Activated T-cell treated with anti-CD3 and anti-CD28 coated beads, Interleukin-2, amount 50 U/mL, for 48 hours (primary cell): ENCODE measurements at places on chromosomes 12 and 14.

DNA sequence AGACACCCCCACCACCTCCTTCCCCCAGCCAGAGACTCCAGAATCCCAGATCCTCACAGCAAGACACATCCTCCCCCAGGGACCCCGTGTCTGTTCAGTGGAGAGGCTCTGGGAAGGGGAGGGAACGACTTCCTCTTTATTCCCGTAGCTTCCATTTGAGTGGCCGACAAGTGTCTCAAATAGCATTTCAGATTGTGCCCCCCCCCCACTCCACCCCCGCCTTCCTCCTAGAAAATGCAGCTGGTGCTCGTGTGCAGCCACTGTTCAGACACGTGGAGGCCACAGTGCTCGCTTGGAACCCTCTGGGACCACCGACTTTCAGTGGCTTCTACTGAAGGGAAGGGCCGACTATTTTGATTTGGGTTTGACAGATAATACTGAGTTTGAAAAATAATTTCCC is 14.3 kb downstream of the PPP2R5C start:
- no peak for DNase-seq

GRCh38 chr12:113479590-113480335 is 8.1 kb upstream of the LHX5 start:
- DNase-seq = peak; percentile 59

DNA sequence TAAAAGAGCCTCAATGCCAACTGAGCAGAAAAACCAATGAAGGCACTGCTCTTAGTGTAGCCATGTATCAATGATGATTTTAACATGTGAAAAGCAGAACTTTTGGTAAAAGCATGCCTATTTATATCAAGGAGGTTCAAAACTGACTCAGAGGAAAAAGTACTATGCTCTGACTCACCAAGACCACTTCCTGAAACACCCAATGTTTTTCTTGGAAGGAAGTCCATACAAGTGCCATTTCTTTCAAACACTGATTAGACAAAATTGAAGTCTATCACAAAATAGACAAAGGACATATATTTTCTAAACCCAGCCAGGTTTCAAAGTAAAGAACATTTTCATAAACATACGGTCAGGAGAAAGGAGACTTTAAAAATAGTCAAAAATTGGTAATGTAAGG is 88.6 kb downstream of the EPS8 start:
- no peak for DNase-seq

DNA sequence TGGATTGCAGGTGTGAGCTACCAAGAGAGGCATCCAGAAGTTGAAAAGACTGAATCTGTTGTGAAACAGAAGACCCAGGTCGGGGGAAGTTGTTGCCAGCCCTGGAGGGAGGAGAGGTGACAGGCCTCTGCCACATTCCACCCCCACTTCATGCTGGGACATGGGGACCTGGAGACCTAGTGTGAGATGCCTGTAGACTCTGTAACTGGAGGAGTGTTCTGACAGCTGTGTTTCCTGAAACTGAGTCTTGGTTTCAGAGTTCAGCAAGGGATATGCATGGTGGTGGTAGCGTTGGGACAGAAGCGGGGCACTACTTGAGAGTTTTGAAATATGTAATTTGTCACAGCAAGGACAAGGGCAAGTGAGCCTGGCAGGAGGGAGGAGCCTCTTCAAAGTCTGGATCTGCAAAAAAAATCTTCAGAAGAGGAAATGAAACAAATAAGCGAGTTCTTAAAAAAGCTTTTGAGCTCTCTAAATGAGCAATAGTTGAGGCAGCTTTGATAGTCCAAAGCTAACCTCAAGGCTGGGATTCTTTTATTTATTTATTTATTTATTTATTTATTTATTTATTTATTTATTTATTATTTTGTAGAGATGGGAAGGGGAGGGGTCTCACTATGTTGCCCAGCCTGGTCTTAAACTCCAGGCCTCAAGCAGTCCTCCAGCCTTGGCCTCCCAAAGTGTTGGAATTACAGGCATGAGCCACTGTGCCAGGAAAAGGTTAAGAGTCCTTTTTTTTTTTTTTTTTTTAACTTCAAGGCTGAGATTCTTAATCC is 58.9 kb upstream of the EEA1 start:
- peak; percentile 69 for DNase-seq

DNA sequence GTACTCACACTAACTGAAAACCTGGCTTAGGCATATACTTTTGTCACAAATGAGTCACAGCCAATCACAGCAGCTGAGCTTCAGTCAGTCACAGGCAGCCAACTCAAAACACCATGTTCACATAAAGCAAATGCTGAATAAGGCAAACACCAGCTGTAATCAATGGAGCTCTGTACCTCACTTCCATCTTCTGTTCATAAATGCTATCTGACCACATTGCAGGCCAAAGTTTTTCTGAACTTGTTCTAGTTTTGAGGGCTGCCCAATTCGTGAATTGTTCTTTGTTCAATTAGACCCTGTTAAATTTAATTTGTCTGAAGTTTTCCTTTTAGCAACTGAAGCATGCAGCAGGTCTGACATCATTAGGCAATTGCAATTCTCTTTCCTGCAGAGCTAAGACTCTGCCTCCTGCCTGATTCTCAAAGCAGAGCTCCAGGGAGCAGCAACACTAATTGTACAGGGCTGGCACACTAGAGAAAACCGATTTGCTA is 129.9 kb downstream of the WIF1 start:
- no peak for DNase-seq

DNA sequence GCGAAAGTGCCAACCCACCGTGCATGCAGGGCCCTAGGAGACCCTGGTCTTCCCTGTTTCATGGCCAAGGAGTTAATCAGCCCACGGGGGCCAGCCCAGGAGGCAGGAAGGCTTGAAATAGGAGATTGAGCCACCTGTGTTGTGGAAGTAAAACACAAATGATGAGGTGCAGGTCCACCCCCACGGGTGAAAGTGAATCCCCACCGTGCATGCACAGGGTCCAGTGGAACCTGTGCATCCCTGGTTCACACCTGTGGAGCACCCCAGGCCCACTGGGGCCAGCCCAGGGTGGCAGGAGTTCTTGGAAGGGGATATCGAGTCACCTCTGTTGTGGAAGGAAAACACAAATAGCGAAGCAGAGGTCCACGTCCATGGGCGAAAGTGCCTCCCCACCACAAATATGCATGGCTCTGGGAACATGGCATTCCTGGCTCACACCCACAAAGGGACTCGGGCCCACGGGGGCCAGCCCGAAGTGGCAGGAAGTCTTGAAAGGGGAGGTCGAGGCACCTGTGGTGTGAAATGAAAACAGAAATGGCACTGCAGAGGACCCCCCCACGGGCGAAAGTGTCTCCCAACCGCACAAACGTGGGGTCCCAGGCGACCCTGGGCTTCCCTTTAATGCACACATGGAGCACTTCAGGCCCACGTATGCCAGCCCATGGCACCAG is 381.5 kb downstream of the ALG10 start:
- peak; percentile 3 for DNase-seq

DNA sequence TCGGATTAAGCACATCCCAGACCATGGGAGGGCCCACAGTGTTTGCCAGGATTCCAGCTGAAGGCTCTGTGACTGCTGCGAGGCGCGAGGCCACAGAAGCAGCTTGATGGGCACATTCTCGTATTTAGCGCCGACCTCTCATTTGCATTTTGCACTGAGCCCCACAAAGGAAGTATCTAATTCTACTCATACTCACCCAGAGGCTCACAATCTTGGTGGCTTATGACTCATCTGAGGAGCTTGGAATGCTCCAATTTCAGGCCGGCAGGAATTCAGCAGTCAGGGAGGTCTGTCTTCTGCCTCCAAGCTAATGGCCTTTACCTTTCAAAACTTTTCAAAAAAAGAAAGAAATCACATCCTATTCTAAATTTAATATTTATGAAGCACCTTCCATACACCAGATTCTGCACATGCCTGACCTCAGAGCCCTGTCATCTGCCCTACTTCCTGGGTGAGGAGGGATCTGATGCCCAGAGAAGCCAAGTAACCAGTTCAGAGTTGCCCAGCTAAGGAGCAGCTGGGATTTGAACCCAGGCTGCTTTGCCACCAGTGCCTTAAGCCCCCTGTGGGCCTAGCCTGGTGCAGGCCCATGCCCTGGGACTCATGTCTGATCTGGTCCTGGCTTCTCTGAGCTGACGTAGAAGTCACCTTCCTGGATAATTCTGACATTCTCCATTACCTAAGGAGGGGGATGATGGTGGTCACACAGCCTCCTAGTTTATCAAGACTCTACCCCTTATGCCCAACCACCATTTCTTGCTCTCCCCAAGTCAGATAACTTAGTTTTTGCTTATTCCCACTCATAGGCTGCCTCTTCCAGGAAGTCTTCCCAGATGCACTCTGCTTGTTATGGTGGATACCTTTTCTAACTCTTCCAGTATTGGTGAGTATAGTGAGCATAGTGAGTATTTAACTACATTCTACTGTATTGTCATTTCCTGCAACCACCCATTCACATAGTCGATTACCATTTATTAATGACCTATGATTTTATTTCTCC is 198.9 kb downstream of the RBM19 start:
- no peak for DNase-seq

GRCh38 chr12:64621257-64621942 is 11.1 kb downstream of the RASSF3 start:
- no peak for DNase-seq

DNA sequence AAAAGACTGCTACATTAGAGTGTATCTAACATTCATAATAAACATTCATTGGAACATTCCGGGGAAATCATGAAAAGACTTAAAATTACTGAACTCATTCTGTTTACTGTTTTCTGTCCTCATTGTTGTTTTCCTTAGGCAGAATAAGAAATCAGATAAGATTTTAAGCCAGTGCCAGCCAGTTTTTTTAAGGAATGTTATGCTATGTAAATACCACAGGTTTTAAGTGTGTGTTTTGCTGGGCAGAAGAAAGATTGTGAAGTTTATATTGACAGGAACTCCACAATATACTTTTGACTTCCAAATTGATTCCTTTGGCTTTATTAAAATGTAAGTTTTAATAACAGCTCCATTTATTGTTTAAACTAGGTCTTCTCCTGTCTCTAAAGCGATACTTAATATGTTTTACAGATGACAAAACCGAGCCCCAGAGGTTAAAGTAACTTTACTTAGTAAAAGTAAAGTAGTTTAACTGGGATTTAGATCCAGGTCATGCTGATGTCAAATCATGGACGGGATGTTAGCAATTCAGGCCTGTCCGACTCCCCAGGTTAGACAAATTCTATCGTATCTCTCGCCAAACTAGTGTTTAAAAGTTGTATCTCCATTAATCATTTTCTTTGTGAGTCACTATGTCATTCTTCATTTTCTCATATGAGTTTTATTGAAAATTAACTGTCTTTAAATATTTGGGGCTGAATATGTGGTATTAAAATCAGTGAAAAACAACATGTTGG is 1.7 kb downstream of the LARP4 start:
- no peak for DNase-seq

DNA sequence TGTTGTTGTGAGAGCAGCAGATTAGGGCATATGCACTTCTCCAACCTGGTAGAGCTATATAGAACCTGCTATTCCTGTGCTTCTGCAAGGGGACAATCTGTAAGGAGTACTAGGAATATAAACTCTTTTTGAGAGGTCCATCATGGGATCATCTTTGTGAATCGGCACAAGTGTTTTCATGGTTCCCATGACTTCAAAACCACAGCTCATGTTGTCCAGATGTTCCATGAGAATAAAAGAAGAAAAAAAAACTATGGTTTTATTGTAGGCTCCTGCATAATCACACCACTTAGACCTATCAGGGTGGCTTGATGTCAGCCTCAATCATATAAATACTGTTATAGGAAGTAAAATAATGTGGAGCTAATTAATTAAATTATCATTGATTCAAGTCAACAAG is 311.4 kb upstream of the ATP2B1 start:
- no peak for DNase-seq

- no peak for DNase-seq
Observed at GRCh38 chr12:79058342-79058741, 193.8 kb downstream of the SYT1 start.

DNA sequence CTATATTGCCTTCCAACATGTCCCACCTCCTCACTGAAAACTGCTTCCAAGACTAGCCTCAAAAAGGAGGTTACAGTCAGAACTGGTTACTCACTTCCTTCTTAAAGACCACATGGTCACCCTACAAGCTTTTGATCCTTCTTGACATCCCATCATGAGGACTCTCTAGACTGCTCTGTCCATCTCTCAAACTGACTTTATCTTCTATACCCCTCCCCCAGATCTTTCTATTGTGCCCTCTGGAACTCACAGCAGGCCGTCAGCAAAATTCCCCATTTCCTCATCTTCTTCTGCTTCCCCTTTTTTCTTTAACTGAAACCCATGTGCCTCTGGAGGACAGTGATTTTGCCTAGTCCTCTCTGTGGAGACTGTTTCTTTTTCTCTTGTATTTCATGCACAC is 18.1 kb upstream of the IGF1 start:
- DNase-seq = no peak

DNA sequence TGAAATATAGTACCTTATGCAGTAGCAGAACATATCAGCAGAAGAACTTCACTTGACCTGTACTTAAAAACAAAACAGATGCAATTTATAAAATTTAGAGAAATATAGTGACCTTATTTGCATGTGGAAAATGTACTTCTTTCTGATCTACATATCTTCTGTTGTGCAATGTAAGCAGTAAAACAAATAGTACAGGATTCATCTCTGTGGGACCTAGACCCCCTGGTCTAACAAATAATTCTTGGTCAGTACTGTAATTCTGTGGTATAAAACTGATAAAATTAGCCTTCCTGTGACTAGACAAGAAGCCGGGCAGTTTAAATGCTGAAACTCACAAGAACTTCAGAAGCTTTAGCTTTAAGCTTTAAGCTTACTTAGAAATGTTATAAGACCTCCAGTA is 21.6 kb downstream of the HIF1A start:
- DNase-seq = no peak

DNA sequence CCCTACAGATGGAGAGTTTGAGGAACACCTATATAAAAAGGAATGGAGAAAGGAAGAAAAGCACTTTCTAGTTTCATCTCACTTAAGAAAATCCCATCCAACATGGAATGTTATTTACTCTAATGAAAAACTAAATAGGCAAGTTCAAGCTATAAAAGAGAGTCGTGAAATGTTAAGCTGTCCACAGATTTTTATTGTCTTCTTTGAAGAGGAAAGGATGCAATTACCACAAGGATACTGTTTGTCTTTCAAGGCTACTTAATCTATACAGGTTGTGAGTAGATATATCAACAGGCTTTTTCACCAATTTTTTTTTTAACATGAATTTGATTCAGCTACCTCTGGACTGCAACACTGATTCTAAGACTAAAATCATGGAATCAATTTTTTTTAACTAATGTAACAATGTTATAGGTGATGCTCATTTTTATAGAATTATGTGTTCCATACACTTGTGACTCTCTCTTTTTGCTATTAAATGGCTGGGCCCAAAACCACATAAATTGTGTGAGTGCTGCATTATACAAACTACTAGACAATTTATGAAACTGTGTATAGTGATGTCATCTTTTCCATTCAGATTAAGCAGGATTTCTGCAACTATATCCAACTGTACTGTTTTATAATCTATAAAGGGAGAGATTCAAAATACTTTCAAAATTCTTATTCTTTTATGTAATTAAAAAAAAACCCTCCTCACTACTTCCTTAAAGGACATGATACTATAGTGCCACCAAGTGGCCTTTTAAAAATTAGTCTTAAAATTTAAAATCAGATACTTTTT is 26.8 kb upstream of the BMAL2 start:
- DNase-seq = no peak
